Kasumi-1 (cell line): ENCODE measurements at places on chromosomes 12 and 14.

GRCh38 chr12:51868821-51869495 is 18.9 kb upstream of the ANKRD33 start:
- DNase-seq, result no peak

DNA sequence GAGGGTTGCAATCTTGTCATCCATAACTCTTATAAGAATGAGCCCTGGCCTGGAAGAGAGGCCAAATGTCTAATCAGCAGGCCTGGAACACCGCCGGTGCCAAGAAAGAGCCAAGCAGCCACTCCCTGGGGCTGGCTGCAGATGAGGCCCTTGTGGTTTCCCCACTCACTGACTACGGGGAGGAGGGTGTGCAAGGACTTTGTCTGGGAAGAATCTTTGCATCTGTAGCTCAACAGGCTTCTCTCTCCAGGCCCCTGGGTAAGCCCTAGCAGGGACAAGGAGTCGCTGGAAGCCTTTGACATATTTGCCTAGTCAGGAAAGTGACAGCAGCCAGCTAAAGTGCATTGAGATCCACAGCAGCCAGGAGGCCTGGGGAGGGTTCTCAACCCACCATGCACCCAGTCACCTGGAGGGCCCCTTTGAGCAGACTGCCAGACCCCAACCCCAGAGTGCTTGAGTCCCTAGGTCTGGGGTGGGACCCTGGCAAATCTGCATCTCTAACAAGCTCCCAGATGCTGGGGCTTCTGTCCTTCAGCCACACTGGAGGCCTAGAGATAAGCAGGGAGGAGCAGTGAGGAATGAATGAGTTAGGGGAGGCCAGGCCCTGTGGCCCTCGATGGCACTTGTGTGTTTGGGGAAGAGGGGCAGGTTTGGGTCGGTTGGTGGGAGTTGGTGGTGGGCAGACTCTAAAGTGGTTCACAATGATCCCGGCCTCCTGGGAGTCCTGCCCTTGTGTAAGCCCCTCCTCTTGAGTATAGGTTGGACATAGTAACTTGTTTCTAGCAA is 13.9 kb upstream of the LRTM2 start:
- peak; percentile 21 for DNase-seq

DNA sequence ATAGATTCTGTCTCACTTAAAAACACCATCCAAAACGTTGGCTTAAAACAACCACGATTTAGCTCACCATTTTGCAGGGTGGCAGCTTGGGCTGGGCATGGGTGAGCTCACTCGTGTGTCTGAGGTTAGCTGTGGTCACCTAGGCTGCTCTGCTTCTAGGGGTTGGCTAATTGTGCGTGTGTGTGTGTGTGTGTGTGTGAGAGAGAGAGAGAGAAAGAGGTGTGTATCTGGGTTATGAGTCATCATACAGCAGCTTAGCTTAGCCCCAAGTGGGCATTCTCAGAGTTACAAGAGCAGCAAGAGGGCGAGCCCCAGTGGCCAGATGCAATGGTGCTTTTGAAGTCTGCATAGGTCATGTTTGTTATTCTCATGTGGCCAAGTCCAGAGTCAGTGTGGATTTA is 6.0 kb downstream of the FBXW8 start:
- DNase-seq, result no peak

DNA sequence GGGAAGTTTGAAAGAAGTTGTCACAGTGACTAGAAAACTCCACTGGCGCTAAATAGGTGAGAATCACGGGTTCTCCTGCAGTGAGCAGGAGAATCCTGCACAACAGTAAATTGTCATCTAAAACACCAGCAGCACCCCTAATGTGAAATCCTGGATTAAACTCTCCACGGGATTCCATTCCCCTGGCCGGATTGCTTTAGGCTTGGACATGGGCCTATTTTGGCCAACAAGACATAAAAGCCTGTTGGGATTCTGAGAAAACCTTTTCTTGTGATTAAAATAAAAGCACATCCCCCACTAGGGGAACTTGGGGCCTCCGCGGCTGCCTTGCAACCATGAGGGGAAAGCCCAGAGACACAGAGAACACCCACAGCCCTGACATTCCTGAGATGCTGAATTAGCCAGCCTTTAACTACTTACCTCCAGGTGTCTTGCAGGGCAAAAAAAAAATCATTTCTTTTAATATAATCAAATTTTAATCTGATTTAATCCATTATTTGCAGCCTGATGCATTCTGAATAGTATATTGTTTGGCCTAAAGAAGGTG is 21.0 kb upstream of the TSPAN11 start:
- DNase-seq, result no peak

GRCh38 chr14:20493634-20494033 is 11.7 kb upstream of the RNASE10 start:
- DNase-seq, result peak; percentile 96

- DNase-seq, result peak; percentile 56
Observed at GRCh38 chr14:74913986-74914573, 9.0 kb downstream of the RPS6KL1 start.

DNA sequence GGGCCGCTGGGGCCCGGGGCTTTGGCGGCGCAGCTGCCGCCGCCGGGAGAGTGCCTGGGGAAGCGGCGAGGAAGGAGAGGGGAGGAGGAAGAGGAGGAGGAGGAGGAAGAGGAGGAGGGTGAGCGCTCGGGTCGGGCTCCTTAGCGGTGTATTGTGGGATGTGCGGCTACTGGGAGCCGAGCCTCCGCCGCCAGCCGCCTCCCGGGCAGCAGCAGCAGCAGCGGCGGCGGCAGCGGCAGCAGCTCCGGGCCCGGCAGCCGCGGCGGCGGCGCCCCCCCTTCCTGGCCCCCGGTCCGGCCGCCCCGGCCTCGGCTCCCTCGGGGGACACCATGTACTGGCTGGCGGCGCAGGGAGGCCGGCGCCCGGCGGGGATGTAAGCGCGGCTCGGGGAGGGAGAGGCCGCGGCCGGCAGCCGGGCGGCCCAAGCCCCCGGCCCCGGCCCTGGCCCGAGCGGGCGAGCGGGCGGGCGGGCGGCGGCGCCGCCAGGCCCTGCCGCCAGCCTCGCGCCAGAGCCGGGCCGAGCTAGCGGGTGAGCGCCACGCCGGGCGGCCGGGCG is at the start of gene SETD1B:
TSS of gene SETD1B (plus strand) at position 149 of the 556 bp plus-strand sequence. CDS start 729 bp downstream, outside the sequence.
- DNase-seq, result peak; percentile 36

DNA sequence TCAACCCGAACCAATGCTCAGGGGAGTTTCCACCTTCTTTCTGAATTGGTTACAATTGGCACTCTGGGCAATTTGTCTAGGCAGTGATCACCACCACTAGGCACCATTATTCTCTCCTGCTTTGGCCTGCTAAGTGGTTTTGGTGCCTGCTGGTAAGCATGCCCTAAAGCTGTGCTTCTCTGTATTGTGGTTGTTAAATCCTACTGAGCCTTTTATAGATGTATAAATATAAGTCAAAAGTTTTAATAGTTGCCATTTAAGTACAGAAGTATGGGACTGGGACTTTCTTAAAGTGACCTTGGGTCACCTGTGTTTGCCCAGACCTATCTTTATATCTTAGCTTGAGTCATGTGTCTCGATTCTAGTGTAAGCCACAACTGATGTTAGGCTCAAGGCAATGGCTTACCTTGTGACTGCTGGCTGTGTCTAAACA is 475.9 kb downstream of the SLC16A7 start:
- no peak for DNase-seq

DNA sequence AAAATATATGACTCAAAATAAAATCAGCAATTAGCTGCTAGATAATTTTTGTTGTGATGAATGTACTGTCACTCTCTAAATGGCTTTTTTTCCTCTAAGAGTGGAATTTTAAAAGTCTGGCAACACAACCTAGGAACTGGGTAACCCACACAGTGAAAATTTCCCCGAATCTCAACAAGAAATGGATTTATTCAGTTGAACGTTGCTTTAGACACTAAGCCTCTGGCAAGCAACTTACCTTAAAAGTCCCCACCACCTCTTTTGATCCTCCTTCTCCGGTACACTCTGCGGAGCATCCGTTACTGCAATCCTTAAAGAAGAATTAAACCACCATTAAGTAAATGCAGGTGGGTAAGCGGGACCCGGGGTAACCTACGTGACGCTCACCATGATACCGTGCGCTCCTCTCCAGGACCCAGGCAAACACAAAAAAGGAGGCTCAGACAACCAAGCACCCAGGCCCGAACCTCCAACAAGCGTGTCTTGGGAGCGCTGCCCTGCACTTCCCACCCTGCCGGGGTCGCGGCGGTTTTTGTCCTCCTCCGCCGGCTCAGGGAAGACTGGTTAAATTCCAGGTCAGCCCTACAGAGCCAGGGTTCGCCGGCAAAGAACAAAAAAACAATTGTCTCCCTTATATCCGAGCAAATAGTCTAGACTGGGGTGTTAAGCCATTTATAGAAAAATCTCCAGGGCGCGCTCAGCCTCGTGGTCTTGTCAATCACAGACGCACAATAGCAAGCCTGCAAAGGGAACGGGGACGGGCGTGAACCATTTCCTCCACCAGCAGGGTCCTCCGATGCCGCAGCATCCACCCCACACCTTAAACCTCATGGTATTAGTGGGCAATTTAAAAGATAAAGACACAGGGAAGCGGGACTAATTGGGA is 47.1 kb downstream of the BCAT1 start:
- DNase-seq, result no peak

DNA sequence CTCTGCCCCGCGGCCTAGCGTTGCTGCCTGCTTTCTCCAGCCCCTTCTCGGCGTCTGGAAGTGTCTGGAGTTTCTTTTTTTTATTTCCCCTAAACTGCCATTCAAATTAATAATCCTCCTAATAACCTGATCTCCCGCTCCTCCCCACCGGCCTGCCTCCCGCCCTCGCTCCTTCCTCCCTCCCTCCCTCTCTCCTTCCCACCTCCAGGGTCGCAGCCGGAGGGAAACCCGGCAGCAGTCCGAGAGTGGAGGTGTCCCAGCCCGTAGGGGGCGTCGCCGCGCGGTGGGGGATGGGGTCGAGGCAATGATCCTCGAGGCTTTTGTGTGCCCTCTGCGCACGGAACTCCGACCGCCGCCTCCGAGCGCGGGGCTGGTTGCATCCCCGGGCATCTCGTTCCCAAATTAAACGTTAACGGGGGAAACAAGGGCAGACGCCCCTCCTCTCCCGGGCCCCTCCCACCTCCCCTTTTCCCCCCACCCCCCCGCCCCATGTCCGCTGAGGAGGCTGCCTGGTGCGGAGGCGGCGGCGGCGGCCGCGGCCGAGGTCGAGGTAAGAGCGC is 1.0 kb upstream of the SOCS2 start:
- peak; percentile 53 for DNase-seq

DNA sequence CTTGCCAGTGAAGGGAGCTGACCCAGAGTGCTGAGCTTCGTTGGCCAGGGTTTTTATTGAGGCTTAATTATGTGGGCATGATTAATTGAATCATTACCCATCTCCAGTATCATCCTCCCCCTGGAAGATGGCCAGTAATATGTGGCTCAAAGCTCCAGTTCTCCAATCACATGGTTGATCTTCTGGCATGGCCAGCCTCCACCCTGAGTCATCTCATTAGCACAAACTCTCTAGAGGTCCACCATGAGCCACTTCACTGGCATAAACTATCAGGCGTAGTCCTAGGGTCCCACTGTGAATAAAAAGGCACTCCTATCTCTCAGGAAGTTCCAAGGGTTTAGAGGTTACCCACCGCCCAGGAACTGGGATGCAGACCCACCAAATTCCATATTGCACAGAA is 135.0 kb downstream of the ANO6 start:
- no peak for DNase-seq

DNA sequence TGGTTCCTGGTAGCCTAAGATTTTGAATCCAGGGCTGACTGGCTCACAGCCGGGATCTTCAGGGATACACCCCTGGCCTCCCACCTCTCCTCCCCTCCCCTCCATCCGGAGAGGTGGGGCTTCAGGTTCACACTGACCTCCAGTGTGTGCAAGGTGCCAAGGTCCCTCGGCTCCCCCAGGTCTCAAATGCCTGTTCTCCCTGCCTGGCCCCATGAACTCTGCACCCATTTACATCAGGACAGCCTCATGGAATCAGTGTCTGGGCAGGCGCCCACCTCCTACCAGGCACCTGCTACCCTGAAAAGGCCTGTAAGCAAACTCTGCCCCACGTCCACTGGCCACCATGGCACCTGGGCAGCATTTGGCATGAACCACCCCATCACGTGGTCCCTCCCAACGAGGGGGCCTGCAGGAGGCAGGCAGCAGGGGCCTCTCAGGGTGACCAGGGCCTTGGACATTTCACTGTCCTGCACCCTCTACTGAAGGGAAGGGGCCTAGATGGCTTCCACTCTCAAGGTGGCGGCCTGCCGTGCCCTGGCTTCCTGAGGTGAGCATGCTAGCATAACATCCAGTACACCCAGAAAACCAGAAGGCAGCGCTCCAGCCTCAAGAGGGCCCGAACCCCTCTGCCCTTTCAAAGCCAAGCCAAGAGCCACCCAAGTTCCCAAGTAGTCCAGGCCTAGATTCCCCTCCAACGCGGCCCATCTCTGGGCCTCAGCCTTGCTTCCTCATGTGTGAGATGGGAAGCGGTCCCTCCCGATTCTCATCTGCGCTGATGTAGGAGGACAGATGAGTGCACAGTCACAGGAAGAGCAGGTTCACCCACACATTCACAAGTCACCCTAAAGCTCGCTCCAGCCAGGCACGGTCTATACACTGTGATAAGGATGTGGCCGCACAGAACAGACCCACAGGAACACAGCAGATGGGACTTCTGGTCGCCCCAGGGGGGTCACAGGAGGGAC is 37.3 kb downstream of the CCDC85C start:
- DNase-seq, result no peak

DNA sequence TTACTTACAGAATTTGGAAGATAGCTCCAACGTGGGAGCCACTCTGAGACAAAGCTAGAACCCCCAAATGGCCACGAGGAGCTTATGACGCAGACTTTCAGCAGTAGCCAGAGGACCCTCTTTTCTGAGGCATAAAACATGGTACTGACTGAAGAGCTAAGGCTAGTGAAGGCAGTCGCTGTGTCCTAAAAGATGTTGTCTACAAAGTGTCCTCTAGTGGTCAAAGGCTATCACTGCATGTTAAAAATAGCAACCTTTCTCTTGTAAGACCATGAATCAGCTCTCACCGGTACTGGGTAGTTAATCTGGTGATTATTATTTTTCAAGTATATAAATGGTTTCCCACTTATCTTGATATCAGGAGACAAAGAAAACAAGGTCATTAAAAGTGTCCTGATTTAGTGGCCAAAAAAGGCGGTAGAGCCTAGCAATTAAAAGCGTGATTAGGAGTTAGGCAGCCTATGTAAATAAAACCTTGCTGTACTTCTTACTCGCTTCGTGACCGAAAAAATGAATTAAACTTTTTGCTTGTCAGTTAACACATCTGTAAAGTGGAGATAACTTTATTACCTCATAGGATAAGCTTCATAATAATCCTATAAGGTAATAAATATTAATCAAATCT is 47.0 kb upstream of the LGR5 start:
- peak; percentile 82 for DNase-seq

- no peak for DNase-seq
Observed at GRCh38 chr12:76006028-76006925, 25.3 kb downstream of the PHLDA1 start.

- no peak for DNase-seq
Observed at GRCh38 chr12:120826335-120826734, 77.8 kb downstream of the SPPL3 start.

GRCh38 chr14:35925319-35925718 is 99.2 kb downstream of the BRMS1L start:
- no peak for DNase-seq

DNA sequence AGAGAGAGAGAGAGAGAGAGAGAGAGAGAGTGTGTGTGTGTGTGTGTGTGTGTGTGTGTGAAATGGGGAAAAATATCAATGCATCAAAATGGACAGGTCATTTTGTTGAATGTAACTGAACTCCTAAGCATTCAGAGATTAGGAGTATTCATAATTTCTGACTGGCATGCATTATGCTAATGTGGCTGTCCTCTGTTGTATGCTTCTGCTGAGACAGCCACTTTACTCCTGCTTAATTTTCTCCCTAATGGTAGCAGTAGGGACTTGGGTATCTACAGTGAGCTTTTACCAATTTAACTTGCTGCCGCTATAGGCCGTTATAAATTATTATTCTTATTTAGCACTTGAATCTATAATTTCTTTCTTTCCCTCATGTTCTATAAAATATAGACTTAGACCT is 924.8 kb downstream of the NRXN3 start:
- no peak for DNase-seq

- DNase-seq, result no peak
Observed at GRCh38 chr12:49921936-49922335, 18.2 kb upstream of the FAIM2 start.
